GM04503 (cell line): ENCODE measurements at places on chromosomes 4 and X.

DNA sequence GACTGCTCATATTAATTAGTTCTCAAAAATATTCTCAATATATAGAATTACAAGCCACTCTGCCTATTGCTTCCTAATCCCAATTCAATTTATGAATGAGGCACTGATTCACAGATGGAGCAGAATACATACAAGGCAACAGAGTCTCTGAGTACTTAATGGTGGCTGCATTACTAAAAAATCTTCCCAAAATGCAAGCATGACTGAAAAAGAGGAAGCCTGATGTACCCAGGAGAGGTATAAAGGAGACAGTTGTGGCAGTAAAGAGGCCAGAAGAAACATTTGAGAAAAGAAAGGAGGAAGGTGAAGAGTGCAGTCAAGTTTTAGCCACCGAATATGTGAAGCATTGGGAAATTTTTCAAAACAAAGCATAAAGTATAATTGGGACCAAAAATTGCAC lies 163.2 kb upstream of the INTU start:
- DNase-seq = no peak

GRCh38 chrX:72662020-72662747 lies 51.9 kb downstream of the PHKA1 start:
- no peak for DNase-seq

DNA sequence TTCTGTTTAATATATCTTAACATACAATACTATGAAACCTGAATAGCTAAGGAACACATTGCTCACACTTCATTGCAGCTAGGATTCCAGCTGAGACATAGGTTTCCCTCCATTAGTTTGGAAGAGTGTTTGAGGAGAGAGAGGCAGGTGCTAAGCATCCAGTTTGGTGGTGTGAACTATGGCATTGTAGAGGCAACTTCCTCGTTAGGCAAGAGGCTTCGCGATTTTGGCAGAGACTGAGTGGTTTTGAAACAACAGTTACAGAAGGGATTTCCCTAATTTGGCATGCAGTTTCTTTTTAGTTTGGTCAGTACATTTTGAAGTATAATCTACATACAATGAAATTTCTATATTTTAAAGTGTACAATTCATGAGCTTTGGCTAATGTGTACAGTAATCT lies 117.1 kb upstream of the BMP3 start:
- no peak for DNase-seq

DNA sequence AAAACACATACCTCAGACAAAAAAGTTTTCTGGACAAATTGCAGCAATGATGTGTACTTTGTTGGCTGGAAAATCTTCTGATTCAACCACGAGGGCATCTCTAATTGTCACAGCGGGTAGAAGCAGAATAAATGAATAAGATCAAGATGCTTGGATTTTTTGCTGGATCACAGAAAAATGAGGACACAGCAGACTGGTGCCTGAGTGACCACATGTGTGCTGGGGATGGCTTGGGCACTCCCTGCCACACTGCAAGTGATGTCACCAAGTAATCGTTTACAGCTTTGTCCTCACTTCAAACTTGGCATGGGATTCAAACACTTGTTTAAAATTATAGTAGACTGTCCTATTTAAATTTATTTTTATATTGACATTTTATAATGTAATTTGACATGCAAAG lies 557.0 kb downstream of the SPRY1 start:
- DNase-seq = no peak

DNA sequence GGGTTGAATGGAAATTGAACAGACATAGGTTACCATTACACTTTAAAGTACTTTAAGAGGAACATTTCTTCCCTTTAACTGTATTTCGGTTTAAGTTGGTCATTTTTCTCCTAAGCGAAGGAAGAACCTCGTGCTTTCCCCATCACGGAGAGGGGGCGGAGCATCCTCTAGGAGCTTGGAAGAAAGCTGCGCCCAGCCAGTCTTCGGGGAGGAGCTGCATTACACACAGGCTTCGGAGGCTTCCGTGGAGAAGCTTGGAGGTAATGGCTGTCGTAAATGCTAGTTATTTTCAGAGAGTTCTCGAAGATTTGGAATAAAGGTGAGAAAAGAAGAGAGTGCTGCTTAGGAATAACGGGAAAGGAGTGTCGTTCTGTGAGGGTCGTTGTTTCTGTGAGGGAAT lies at the start of gene PWWP3B:
Gene PWWP3B, plus strand, starts transcription at position 199 of the 400 bp plus-strand sequence. CDS start 37,128 bp downstream, outside the sequence.
- no peak for DNase-seq

DNA sequence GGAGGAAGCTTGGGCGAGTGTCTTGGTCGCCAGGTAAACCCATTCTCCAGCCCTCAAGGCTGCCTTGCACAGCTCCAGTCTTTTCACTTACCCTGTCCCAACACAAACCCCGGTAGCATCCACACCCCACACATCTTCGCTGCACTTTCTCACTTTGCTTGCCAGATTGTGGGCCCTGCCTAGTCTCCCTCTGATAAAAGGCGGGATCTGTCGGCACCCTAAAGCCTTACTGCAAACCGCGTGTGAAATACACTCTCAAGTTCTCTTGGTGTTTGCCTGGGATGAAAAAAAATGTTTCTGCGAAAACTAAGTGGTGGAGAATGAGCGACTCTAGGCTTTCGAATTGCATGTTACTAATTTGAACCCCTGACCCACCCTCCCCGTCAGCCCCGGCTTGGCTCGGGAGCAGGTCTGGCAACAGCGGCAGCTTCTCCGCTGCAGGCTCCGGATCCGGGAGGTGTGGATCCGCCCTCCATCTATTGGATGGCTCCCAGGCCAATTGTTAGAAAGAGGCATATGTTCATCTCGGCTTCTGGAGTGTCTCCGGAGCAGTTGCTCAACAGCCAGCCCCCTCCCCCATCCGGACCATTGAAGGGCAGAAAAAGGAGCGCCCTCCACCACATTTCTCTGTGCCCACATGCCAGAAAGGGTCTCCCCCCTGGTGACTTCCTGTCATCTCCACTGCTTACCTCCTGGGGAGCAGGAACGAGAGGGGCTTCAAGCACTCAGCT lies 3.0 kb upstream of the CITED1 start:
- DNase-seq = peak; percentile 14

GRCh38 chr4:61532336-61533000 lies 332.3 kb downstream of the ADGRL3 start:
- no peak for DNase-seq
